Activated naive CD4-positive, alpha-beta T cell treated with anti-CD3 and anti-CD28 coated beads, Interleukin-2, amount 10 ng/mL, durations not matched to agents 7 days and 5 days (primary cell): ENCODE measurements at places on chromosomes 13 and 19.

DNA sequence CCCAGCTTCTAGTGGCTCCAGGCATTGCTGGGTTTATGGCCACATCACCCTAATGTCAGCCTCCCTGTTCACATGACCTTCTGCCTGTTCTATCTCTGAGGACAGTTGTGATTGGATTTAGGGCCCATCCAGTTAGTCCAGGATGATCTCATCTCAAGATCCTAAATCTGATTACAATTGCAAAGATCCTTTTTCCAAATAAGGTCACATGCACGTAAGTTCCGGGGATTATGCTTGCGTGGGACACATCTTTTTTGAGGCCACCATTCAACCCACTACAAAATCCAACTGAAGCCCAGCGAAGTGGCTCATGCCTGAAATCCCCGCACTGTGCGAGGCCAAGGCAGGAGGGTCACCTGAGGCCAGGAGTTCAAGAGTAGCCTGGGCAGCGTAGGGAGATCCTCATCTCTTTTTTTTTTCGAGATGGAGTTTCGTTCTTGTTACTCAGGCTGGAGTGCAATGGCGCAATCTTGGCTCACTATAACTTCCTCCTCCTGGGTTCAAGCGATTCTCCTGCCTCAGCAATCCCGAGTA is 12.3 kb downstream of the PLD3 start:
- H3K4me1 ChIP-seq, result peaks cover 27% of the 10 kb centered on the region
- H3K27me3 ChIP-seq, result no peaks in the 10 kb centered on the region
- no peak overlapping the region for H3K4me3 ChIP-seq
- DNase-seq, result no peak
- H3K36me3 ChIP-seq, result peaks cover 4% of the 10 kb centered on the region

DNA sequence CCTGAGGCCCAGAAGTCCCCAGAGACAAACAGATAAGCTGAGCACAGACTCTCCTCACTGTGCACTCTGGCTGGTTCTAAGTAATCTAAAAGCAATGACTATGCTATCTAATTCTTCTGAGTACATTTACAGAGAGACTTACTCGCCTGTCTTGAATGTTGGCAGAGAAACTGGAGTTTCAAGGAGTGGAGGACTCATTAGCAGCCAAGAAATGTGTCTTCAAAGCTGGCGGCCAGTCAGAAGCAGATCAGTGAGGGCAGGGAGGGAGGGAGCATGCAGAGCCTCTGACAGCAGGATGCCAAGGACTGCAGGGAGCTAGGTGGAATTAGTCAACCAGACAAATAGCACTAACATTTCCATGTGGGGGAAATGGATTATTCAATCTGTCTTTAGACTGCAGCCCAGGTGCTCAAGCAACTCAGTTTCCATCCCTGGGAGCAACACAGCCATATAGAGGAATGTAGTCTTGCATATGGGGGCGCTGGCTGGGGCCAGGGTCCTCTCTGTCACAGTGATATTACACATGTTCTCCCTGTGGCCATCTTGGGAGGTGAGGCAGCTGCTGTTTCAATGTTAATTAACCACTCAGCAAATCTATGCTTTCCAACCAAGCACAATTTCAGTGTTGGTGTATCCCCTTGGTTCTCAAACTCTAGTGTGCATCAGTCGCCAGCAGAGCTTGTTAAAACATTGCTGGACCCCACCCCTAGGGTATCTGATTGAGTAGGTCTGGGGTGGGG is 97.9 kb downstream of the CCNA1 start:
- no peak overlapping the region for H3K27ac ChIP-seq
- DNase-seq, result no peak
- no peaks in the 10 kb centered on the region for H3K27me3 ChIP-seq
- H3K4me3 ChIP-seq, result no peak overlapping the region
- no peaks in the 10 kb centered on the region for H3K4me1 ChIP-seq

DNA sequence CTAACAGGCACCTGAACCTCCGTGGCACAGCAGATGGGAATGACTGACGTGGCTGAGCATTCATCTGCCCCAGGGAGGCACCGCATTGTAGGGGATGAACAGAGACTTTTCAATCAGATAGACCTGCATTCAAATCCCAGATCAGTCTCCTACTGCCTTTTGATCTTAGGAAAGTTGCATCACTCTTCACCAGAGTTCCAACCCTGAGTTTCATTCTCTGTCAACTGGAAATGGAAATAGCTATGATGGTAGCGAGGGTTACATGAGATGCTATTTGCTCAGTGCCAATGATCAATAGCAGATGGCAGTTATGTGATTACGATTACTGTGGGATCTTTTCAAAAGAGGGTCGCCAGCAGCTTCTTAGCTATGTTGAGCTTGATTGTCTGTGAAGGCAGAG is 189.3 kb upstream of the RFC3 start:
- no peak overlapping the region for H3K27ac ChIP-seq
- no peaks in the 10 kb centered on the region for H3K27me3 ChIP-seq
- peaks cover 8% of the 10 kb centered on the region for H3K4me1 ChIP-seq
- H3K4me3 ChIP-seq, result no peak overlapping the region
- no peaks in the 10 kb centered on the region for H3K36me3 ChIP-seq

- peak overlapping the region; percentile 9 for H3K27ac ChIP-seq
- H3K4me3 ChIP-seq, result no peak overlapping the region
- DNase-seq, result no peak
- H3K27me3 ChIP-seq, result no peaks in the 10 kb centered on the region
Measured at GRCh38 chr19:4373601-4374497, 26.5 kb downstream of the SH3GL1 start.

DNA sequence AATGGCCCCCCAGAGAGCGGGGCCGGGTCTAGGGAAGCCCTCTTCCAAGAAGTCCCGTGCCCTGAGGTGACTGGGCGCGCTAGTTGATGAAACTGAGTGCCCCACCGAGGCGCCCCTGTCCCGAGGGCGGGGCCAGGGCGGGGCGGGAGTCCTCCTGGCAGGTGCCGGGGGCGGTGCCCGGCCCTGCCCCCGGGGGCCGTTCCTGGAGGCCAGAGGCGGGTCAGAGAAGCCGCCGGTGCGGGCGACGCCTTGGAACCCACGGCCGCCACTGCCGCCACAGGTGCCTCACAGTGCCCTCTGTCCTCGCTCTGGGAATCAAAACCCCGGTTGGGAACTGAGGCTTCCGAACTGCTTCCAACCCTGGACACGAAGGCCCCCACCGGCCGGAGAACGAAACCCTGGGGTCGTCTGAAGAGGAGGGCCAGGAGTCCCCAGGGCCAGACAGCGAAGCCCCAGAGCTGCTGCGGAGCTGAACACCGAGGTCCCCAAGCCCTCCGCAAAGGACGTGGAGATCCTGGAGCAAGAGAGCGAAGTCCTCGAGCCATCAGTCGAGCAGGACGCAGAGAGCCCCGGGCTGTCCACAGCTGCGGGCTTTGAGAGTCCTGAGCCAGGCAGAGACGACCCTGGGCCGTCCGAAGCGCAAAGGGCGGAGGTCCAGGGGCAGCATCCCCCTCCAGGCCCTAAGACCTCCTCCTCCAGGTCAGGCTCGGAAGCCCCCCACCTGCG is at the start of gene MISP3:
Gene MISP3 (plus strand): TSS at position 252 of the 726 bp plus-strand sequence. CDS start 524 bp downstream, outside the sequence.
- H3K27me3 ChIP-seq, result peaks cover 59% of the 10 kb centered on the region
- H3K27ac ChIP-seq, result peak within 1 kb of the TSS; percentile 85
- no peaks in the 10 kb centered on the region for H3K36me3 ChIP-seq

GRCh38 chr13:114047358-114047881 is 73.5 kb upstream of the C13orf46 start:
- peaks cover 76% of the 10 kb centered on the region for H3K36me3 ChIP-seq
- no peaks in the 10 kb centered on the region for H3K27me3 ChIP-seq
- peaks cover 60% of the 10 kb centered on the region for H3K4me1 ChIP-seq
- no peak overlapping the region for H3K27ac ChIP-seq

- no peaks in the 10 kb centered on the region for H3K27me3 ChIP-seq
- no peak for DNase-seq
- no peak overlapping the region for H3K27ac ChIP-seq
- H3K36me3 ChIP-seq, result no peaks in the 10 kb centered on the region
- peaks cover 2% of the 10 kb centered on the region for H3K4me1 ChIP-seq
Measured at GRCh38 chr13:22120646-22121045, 449.8 kb downstream of the FGF9 start.

DNA sequence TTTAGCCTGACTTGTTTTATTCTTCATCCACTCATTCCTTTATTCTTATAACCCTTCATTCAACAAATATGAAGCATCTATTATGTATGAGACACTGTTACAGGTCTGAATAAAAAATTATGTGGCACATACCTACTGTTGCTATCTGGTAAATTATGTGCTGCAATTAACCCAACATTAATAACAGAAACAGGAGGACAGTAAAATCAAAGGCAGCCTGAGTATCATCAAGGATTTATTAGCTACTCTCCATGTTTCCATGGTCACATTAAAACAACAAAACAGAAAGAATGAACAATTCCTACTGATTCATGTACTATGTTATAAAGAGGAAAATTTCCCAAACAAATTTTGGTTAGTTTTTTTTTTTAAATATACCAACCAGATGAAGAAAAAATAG is 43.9 kb downstream of the RAP2A start:
- H3K27ac ChIP-seq, result no peak overlapping the region
- DNase-seq, result no peak
- H3K27me3 ChIP-seq, result no peaks in the 10 kb centered on the region
- no peaks in the 10 kb centered on the region for H3K4me1 ChIP-seq
- no peak overlapping the region for H3K4me3 ChIP-seq
- H3K36me3 ChIP-seq, result no peaks in the 10 kb centered on the region

DNA sequence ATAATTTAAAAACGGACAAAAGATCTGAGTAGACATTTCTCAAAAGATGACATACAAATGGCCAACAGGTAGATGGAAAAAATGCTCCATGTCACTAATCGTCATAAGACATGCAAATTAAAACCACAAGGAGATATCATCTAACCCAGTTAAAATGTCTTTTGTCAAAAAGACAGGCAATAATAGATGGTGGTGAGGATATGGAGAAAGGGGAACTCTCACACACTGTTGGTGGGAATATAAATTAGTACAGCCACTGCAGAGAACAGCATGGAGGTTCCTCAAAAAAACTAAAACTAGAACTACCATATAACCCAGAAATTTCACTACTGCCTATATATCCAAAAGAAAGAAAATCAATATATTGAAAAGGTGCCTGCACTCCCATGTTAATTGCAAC is 37.9 kb downstream of the OR10H4 start:
- peaks cover 21% of the 10 kb centered on the region for H3K27me3 ChIP-seq
- peaks cover 14% of the 10 kb centered on the region for H3K4me1 ChIP-seq
- H3K36me3 ChIP-seq, result no peaks in the 10 kb centered on the region
- H3K4me3 ChIP-seq, result no peak overlapping the region
- DNase-seq, result no peak
